ENCODE measurements at places on chromosomes 13 and 19.

- DNase-seq: peak; percentile 43
Observed at GRCh38 chr13:31859571-31859970, 120.2 kb downstream of the RXFP2 start.

DNA sequence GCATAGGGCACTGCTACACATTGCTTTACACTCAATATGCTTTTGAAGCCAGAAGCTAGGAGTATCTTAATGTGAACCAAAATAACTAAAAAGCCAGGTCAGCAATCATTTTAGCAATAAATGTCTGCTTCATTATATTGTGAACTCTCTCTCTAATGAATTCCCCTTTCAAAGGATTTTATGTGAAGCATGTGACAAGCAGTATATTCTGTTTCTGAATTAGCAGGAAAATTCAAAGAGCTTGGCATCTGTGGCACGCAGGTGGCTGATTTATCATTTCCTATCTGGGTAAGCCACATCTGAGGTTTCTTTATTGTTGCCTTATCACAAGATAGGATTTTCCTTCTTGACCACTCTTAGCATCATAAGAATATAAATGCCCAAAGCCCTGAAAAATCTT is 56.8 kb upstream of the KLF12 start:
- DNase-seq: no peak

DNA sequence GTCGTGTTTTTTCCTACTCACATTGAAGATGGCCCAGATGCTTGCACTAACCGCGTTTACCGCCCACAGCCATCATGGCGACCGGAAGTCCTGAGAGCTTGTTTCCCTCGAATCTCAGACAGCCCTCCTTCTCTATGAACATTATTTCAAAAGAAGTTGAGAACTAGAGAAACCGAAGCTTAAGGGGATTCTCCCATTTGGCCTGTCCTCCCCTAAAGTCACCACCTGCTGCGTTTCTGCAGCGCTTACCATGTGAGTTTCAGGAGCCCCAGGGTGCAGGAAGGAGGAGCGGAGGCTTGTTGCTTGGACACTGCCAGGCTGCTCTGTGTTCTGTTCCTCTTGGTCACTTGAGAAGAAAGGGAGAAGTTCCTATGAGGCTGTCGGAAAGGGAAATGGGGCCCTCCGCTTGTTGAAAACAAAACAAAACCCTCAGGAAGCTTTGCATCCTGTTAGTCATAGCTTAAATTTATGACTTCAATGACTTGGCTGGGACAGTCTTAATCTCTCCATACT is 6.2 kb downstream of the CARD8 start:
- DNase-seq: peak; percentile 74

GRCh38 chr19:12669270-12670158 is 2.9 kb downstream of the WDR83 start:
- DNase-seq: peak; percentile 91

GRCh38 chr19:55161571-55162322 is 4.2 kb upstream of the TNNI3 start:
- no peak for DNase-seq

GRCh38 chr13:21738630-21739029 is 67.8 kb downstream of the FGF9 start:
- DNase-seq: no peak

- no peak for DNase-seq
Observed at GRCh38 chr19:32296694-32297093, 48.7 kb upstream of the ZNF507 start.

- DNase-seq: no peak
Observed at GRCh38 chr13:111485491-111486250, 165.2 kb downstream of the TEX29 start.

- DNase-seq: no peak
Observed at GRCh38 chr19:927351-927779, 1.5 kb downstream of the ARID3A start.

GRCh38 chr13:112708560-112709240 is 18.9 kb downstream of the ATP11A start:
- no peak for DNase-seq

GRCh38 chr13:49303533-49304252 is 56.0 kb downstream of the CDADC1 start:
- DNase-seq: no peak

DNA sequence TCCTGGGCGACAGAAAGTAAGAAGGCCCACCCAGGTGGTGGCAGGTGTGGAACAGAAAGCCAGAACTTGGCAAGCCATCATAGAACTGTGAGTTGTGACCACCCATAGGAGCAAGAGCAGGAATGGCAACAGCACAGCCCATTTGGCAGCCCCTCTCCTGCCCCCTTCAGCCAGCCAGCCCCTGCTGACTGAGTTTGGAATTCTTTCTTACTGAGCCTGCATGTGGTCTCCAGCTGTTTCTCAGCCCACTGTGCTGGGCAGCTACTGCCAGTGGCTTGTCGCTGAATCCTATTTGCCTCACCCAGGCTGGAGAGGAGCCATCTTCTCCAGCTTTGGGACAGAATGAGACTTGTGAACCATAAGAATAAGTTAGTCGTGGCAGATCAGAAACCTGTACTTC is 28.3 kb downstream of the CNMD start:
- DNase-seq: no peak

DNA sequence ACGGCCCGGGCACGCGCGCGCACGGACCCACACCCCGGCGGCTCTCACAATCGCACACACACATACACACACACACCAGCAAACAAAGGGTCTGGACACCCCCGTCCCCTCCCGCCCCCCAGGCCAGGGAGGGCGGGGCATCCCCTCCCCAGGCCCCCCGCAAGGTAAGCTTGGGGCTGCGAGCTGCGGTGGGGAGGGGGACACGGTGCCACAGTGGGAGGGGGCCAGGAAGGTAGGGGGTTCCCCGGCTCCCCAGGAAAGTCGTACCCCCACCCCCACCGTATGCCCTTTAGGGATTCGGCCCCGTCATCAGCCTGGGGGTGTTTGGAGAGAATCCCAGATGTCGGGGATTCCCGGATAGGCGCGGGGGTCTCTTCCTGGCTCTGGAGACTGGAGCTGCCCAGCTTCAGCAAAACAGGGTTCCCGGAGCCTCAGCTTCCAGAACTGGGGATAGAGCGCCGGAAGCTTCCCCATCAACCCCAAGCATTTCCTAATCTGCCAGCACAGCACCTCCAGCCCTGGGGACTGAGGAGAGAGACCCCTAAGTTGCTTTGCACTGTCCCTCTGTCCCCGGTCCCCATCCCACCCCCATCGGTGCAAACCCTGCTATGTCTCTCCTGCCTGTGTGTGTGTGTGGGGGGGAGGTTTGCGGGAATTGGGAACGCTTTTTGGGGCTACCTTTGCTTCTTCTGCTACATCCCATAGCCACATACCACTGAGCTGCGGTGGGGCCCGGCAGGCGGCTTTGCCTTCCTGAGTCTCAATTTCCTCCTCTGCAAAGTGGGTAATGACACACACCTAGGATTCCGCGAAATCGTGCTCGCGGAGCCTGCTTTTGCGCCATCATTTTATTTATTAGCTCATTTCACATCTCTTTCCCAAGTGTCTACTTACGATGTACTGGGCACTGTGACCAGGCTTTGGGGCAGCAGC is 1.8 kb upstream of the CDC37 start:
- DNase-seq: no peak

DNA sequence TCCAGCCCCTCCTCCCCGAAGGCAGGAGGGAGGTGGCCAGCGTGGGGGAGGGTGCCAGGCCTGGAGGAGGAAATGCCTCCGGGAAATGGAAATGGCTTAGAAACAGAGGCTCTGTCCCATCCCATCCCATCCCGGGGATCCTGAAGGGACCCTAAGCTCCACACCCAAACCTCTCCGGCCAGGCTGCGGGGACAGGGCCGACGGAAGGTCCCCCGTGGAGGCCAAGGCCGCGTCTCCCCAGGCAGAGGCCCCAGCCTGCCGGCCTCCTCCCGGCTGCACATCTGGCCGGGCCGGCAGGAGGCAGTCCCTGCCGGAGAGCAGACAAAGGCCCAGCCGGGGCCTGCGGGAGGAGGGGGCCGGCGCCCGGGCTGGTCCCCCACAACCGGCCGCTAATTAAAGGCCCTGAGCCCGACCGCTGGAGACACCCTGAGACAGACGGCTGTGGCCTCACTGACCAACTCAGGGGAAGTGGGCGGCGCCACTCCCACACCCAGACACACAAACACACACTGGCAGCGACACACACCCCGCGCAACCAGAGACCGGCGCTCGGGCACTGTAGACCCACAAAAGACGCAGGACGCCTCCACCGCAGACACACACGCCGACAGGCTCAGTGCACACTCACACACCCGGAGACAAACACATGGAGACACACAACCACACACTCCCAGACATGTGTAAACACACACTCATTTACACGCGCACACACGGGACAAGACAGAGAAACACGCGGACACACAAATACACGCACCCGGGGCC is 1.1 kb downstream of the ADAMTS10 start:
- DNase-seq: no peak

GRCh38 chr19:18453269-18454024 is 15.5 kb upstream of the ISYNA1 start:
- DNase-seq: no peak

- no peak for DNase-seq
Observed at GRCh38 chr19:45423033-45423588, 606 bp downstream of the ERCC1 start.

- DNase-seq: peak; percentile 67
Observed at GRCh38 chr19:16736709-16737108, 17.1 kb downstream of the NWD1 start.

GRCh38 chr19:38701455-38702063 is 42.7 kb downstream of the CAPN12 start:
- no peak for DNase-seq

GRCh38 chr13:79228972-79229371 is 177.1 kb downstream of the RBM26 start:
- DNase-seq: no peak

DNA sequence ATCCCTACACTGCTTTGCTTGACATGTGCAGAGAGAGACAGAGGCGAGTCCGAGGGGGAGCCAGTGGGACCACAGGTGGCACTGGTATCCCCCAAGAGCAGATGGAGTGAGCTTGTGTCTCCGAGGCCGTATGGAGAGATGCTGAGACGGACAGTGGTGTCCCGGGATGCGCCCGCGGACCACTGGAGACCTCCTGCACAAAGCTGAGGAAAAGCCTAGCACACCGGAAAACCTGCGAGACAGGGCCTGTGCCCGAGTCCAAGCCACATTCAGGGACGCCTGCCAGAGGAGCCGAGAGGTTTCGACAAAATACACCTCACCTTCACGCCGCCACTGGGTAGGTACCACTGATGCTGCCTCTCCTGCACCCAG is 66.0 kb upstream of the ZNF527 start:
- no peak for DNase-seq

- DNase-seq: no peak
Observed at GRCh38 chr19:18464646-18465045, 26.7 kb upstream of the ISYNA1 start.

DNA sequence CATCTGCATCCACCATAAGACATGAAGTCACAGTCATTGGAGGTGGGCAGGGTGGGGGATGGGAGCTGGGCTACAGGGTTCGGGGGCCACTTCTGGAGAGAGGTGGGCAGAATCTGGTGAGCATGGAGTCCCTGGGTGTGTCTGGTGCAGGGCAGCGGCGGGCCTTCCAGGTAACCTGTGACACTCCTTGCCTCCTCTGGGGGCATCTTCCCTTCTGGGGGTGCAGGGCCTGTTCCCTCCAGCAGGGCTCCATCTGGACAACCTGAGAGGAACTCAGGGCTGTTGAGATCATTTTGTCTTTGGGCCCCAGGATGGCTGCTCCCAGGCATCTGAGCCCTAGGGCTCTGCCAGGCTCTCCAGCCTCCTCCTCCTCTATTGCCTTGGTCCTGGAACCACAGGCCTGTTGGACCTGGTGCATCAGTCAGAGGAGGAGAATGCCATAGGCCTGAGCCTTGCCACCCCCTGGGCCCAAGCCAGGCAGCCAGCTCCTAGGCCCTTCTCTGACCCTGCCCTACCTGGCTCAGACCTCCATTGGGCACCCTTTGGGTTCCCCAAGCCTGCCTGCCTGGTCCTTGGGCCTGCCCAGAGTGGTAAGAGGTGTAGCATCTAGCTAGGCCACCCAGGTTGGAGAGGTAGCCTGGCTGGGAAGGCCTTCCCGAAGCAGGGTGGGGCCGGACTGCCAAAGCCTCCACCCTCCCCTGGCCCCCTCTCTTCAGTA is 13.4 kb downstream of the LYL1 start:
- DNase-seq: peak; percentile 79

DNA sequence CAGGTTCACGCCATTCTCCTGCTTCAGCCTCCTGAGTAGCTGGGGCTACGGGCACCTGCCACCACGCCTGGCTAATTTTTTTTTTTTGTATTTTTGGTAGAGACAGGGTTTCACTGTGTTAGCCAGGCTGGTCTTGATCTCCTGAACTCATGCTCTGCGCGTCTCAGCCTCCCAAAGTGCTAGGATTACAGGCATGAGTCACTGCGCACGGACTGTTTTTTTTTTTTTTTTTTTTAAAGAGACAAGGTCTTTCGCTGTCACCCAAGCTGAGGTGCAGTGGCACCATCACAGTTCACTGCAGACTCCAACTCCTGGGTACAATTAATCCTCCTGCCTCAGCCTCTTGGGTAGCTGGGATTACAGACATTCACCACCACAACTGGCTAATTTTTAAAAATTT is 8.2 kb upstream of the ADAMTS10 start:
- no peak for DNase-seq

DNA sequence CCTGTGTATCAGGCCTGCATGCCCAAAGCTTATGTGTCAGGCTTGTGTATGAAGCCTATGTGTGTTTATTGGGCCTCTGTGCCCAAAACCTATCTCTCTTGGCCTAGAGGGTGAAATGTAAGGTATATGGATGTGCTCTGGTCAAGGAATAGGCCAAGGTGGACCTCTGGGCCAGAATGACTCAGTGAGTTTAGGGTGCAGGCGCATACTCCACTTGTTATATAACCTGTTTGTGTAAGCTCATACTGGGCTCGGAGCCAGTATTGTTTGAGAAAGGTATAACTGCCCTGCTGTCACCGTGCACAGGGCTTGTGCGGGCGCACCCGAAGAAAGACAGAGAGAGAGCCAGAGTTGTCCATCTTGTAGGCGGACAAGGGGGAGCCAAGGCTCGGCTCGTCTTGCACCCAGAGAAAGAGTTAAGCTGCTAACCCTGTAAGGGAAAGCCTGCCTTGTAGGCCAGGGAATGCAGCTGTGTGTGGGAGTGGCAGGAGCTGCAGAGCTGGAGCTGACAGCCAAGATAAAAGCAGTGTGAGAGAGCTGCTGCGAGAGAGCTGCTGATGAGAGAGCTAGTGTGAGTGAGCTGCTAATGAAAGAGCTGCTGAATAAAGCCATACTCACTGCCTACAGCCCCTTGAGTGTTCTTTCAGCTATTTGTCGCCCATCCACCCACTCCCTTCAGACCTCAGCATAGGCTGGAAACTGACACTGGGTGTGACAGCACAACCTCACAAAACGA is 43.4 kb upstream of the N4BP2L1 start:
- no peak for DNase-seq

DNA sequence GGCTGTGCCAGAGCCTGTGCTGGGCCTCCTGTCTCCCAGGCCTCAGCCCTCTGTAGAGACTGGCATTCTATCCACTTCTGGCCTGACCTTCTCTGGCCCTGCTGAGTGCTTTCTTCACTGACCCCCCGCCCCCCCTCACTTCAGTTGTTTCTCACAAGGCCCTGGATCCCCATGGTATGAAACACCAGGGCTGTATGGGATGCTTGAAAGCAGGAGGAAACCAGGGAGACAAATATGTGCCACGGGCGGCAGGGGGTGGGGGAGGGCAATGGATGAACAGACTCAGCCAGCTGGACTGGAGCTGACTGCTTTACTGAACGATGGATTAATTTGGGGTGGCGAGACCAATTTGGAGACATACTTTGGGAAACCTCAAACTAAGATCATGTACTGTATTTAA is 14.0 kb downstream of the IRGC start:
- no peak for DNase-seq
